Psoas muscle (tissue), 8 donors: ENCODE measurements at places on chromosomes 16 and 17. TPM values are rescaled to one million over a fixed set of nuclear protein-coding genes. Genes with fewer than 3 reads are reported as not detected.

DNA sequence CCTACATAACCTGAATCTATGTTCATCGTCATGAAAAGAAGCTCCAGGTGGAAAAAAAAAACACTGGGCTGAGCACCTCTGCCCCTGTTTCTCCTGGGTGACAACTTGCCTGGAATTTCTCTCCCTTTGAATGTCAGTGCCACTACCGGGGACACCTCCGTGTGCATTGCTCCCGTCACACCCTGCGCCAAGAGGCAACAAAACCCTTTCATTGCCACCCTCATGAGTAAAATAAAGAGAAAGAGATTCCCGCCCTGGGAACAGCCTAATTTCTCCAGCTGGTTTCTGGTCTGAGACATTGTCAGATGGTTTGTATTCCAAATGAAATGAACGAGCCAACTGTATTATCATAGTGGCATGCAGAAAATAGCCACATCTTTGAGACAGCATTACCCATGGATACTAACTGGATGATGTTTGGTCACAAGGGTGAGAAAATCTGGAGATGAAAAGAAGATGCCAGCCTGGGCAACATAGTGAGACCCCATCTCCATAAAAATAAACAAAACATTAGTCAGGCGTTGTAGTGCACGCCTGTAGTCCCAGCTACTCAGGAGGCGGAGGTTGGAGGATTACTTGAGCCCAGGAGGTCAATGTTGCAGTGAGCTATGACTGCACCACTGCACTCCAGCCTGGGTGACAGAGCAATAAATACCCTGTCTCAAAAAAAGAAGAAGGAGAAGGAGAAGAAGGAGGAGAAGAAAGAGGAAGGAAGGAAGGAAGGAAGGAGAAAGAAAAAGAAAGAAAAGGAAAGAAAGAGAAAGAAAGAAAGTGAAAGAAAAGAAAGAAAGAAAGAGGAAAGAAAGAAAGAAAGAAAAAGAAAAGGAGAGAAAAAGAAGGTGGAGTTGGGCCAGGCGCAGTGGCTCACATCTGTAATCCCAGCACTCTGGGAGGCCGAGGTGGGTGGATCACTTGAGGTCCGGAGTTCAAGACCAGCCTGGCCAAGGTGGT is 42.2 kb upstream of the ADCY9 start:
- H3K4me1 ChIP-seq, result no peaks in the 10 kb centered on the region
- H3K27ac ChIP-seq, result no peak overlapping the region
- no peaks in the 10 kb centered on the region for H3K36me3 ChIP-seq
- no peak overlapping the region for H3K4me3 ChIP-seq

DNA sequence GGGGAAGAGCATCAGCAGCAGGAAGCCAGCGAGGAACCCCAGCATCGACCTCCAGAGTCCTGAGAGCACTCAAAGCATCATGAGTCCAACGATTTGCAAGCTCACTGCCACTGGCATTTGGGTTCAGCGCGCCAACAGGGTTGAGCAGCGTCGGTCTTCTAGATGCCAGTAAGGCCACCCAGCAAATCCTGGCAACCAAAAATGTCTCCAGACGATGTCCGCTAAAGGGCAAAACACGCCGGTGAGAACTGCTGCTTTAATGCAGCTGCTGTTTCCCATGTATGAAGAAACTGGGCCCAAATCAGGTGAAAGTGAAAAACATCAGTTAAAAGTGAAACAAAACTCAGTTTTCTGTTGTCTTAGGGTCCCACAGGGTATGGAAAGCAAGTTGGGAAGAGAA is 70.2 kb downstream of the ANKRD11 start:
- no peak overlapping the region for H3K4me3 ChIP-seq
- H3K4me1 ChIP-seq, result peaks cover 72% of the 10 kb centered on the region
- no peak for DNase-seq

- H3K36me3 ChIP-seq, result no peaks in the 10 kb centered on the region
- no peak for DNase-seq
- H3K4me1 ChIP-seq, result no peaks in the 10 kb centered on the region
- no peak overlapping the region for H3K4me3 ChIP-seq
- H3K27me3 ChIP-seq, result no peaks in the 10 kb centered on the region
Observed at GRCh38 chr17:71638668-71639067, 482.2 kb upstream of the SOX9 start.

GRCh38 chr16:73713251-73713650 is 583.4 kb upstream of the PSMD7 start:
- H3K27ac ChIP-seq, result no peak overlapping the region
- no peak overlapping the region for H3K4me3 ChIP-seq
- H3K36me3 ChIP-seq, result no peaks in the 10 kb centered on the region
- no peaks in the 10 kb centered on the region for H3K27me3 ChIP-seq
- no peak for DNase-seq

- DNase-seq, result no peak
- H3K4me3 ChIP-seq, result no peak overlapping the region
- H3K4me1 ChIP-seq, result no peaks in the 10 kb centered on the region
- no peak overlapping the region for H3K27ac ChIP-seq
- H3K36me3 ChIP-seq, result no peaks in the 10 kb centered on the region
Observed at GRCh38 chr16:50498431-50499155, 49.6 kb upstream of the NKD1 start.

DNA sequence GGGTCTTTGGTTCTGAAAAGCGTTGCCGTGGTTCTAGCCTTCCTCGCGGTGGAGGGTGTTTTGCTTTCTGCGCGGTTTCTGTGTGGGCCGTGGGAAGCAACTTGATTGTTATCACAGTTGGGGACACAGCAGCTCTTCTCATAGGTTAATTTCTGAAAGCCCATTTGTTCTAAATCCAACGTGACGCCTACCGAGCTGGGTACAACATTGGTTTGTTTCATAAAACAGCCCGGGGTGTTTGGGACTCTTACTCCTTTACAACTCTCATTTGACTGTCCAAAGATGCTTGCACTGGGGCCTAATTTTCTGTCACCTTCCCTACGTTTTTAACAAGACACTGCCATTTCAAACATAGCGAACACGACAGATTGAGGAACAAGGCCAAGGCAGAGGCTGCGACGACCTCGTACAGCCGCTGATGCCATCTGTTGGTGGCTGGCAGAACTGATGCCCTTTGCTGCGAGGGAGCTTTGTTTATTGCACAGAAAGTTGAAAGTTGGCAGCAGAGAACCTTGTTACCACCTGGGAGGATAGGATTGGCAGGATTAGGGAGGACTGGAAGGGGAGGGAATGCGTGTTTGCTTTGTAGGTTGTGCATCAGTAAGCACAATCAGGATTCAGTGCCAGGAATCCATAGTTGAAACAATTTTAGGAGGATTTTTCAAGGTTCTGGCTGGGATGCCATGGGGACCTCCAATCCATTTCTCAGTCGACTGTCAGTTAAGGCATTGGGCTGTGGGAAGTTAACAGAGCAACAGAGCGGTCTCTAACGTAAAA is 98.3 kb downstream of the PITPNC1 start:
- peak; percentile 74 for DNase-seq
- peak overlapping the region; percentile 51 for H3K27ac ChIP-seq
- H3K4me1 ChIP-seq, result peaks cover 12% of the 10 kb centered on the region
- H3K27me3 ChIP-seq, result no peaks in the 10 kb centered on the region
- H3K4me3 ChIP-seq, result peak overlapping the region; percentile 35

The DNAH17 gene
- 0.04 TPM for total RNA-seq
